Natural killer cell (primary cell): ENCODE measurements at places on chromosomes 2 and 18.

DNA sequence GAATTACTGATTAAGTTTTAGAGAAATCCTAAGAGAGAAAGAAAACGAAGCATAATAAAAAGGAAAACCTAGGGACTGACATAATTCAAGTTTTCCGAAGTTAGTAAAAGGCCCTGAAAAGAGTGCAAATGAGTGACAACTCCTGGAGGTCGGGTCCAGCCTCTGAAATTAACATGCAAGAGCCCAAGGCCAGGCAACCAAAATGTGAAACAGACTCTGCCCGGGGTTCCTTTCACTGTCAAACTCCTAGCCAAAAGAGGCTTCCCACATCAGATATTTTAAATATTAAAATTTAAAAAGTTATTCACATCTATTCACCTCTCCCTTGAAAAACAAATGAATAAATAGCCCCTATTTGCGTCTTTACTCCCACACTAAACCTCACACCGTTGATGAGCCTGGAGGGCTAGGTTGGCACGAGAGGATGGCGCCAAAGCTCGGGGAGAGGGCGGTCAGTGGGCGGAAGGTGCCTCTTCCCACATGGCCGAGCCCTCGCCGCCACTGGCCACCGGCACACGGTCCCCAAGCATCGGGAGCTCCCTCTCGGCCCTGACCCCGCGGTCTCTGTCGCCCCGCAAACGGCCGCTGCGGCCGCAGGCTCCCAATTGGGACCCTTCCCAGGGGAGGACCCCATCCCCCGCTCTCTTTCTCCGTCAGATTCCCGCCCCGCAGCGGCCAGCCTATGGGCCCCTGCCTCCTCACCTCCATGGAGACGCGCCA lies 630 bp downstream of the PPM1G start:
- no peak for DNase-seq

- DNase-seq = no peak
Measured at GRCh38 chr18:73717570-73717969, 430.1 kb downstream of the FBXO15 start.

DNA sequence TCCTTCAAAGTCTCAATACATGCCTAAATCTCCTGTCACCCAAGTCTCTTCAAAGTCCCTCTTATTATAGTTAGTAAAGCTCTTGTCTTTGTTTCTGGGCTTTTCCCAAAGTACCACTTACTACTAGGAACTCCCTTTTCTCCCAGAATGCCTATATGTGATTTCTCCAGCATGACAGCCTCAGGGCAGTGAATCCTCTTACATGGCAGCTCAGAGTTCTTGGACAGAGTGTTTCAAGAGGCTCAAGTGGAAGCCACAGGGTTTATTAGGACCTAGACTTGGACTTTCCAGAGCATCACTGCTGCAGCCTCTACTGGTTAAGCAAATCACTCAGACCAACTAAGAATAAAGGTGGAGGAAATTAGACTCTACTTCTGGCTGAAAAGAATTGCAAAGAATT lies 98.9 kb downstream of the CSRNP3 start:
- no peak for DNase-seq

GRCh38 chr2:165876712-165877111 lies 76.9 kb downstream of the TTC21B start:
- DNase-seq = no peak

GRCh38 chr18:74745633-74746403 lies 148.1 kb downstream of the ZNF407 start:
- DNase-seq = no peak

GRCh38 chr2:176111309-176111663 lies 4.2 kb downstream of the HOXD11 start:
- peak; percentile 39 for DNase-seq

DNA sequence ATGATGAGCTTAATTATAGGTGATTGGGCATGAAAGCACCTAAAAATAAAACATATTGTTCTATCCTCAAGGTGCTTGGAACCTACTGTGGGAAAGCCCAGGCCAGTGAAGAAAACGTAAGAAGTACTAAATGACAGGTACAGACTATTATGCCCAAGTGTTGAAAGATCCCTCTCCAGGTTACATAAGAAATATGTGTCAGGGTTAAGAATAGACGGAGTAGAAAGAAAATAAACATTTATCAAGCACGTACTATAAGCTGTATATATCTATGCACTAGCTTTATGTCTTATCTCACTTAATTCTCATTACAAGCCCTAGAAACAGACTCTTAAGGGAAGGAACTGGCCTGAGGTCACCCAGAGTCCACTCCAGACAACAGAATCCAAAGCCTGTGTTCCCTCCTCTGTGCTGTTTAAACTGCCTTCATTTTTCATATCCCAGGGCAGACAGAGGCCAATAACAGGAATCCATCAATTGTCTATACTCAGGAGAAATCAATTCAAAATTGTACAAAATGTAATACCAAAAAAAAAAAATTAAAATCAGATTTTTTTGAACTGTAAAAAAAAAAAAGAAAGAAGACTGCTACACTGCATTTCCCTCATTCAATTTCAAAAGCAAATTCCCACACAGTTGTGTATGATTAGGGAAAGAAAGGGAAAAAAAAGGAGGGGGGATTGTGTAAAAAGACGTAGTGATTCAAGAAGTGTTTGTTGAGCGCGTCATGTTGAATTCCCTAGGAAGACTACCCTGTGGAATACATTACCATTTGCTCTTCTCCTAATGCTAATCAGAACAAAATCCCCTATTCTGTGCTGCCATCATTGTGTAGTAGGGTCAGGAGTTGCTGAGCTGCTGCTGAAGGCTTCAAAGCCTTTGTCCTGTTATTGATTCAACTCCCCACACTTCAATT lies 156.3 kb downstream of the IRS1 start:
- DNase-seq = no peak

DNA sequence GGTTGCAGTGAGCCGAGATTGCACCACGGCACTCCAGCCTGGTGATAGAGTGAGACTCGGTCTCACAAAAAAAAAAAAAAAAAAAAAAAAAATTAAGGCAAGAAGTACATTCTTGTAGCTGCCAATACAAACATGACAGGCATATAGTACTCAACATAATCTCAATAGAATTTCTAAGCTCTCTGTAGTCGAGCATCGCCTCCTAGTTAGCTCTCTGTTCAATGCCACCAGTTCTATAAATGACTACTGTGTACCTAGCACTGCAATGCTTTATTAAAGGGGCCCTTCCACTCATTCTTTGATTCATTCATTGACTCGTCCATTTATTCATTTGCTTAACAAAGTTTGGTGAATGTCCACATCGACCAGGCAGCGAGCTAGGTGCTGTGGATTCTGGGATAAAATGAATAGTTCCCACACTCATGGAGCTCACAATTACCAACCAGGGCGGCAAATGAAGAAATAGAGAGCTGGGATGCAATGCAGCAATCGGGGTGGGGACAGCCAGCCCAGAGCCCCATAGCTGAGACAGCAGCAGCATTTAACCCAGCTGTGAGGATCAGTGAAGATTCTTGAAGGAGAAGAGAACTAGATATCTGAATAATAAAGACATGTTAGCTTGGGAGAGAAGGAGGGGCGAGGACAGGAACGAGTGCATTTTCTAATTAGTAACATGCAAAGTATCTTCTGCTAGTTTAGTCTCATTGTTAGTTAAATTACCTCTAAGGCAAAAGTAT lies 349.8 kb downstream of the LPIN1 start:
- DNase-seq = no peak

DNA sequence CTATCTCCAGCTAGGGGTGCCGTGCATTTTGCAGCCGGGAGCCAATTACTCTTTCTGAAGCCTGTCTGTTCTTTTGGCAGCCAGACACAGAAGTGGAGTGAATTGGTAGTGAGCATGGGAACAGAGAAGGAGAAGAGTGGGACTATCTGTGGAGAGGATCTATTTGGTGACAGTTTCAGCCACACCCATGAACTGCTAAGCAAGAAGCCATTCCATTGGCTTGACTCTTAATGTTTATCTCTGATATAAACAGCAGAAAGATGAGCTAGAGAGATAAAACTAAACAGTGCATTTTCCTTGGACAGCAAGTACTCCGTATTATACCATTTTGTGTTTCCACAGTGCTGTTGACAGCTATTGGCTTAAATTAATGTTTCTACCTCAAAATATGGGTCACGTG lies 259.6 kb upstream of the THUMPD2 start:
- no peak for DNase-seq

DNA sequence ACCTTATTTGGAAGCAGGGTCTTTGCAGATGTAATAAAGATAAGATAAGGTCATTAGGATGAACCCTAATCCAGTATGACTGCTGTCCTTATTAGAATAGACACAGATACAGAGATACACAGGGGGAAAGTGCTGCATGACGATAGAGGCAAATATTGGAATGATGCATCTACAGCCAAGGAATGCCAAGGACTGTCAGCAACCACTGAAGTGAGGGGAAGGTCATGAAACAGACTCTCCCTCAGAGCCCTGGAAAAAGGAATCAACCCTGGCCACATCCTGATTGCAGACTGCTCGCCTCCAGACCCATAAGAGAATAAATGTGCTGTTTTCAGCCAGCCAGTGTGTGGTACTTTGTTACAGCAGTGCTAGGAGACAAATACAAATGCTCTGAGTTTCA lies 14.8 kb downstream of the TMEM237 start:
- no peak for DNase-seq

- no peak for DNase-seq
Measured at GRCh38 chr2:225004597-225004996, 37.7 kb downstream of the DOCK10 start.

DNA sequence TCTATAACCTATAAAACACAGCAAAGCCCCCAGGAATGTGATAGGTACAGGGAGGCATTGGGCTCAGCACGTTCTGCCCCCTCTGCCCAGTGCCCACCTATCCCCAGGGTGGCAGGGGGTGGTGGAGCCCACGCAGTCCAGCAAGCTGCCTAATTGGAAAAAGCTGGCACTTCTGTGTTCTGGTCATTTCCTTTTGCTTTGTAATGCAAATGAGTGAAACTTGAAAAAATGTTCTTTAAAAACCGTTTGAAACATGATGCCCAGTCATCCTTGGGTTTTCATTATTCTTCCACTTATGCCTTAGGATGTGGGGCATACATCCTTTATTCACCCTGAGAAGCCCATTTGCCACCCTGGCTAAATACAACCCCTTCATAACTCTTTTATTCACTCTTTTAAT lies 89.9 kb upstream of the LTBP1 start:
- DNase-seq = no peak

GRCh38 chr2:162925595-162925994 lies 87.0 kb upstream of the KCNH7 start:
- DNase-seq = no peak

DNA sequence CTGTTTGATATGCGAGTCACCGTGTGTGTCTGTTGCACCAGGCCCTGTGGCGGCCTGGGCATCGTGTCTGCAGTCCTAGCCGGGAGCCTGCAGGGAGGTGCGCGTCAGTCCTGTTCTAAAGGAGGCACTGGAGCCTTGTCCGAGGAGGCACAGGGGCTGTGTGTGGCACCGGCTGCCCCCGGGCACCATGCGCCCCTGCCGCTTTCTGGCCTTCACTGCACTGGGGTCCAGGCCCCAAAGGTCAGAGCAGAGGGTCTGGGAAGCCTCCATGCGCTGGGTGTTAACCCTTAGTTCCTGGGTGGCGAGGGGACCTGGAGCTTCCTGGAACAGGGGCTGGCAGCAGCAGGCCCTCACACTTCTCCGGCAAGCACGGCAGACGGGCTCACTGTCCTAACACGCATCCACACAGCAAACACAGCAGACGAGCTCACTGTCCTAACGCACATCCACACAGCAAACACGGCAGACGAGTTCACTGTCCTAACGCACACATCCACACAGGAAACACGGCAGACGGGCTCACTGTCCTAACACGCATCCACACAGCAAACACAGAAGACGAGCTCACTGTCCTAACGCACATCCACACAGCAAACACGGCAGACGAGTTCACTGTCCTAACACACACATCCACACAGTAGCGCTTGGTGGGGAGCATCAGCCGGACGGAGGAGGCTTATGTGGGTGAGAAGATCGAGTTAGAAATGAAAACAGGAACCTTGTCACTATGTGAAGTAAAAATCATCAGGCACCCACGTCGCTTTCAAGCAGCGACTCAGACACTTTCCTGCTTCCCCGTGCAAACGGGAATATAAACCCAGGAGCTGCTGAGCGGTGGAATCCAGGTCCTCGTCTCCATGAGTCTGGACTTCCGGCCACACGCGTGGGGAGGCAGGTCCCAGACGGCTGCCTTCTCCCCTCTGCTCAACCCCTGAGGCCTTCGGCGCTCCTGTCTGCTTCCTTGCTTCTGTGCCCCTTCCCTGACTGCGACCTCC lies 65.3 kb downstream of the TPO start:
- no peak for DNase-seq

DNA sequence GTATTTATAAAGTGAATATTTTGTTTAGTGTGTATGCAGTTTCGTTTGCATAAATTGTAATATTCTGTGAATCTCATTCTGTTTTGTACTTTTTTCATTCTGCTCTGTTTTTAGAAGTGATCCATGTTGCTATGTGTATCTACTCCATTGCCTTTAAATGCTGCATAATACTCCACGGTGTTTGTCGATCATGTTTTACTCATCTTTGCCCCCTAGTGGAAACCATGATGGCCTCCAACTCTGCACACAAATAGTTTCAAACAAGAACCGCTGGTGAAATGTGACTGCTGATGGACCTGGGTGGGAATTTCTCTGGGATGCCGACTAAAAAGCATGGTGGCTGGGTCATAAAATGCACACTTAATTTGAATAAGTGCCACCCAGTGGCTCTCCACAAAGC lies 32.0 kb upstream of the SKOR2 start:
- DNase-seq = no peak

DNA sequence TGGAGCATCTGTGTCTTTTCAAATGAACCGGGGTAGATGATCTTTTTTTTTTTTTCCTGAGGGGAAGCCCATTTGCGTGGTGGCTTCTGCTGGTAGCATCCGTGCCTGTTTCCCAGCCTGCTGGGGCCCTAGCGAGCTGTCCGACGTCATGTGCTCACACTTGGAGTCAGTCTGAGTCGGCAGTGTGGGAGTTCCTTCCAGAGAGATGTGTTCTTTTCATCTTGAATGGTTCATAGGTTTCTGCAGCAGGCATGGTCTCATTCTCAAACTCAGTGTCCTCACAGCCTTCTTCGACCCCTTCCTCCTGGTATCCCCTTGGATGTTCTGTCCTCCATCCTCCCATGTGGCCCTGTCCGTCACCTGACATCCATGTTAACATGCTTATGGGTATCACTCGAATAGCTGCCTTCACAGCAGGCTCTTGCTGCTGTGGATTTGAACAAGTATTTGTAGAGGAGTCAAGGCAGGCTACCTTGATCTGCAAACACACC lies 51.0 kb downstream of the LDLRAD4 start:
- DNase-seq = peak; percentile 43

GRCh38 chr2:17301437-17301836 lies 216.8 kb downstream of the RAD51AP2 start:
- DNase-seq = no peak

GRCh38 chr2:154568413-154568812 lies 130.1 kb upstream of the KCNJ3 start:
- no peak for DNase-seq

- no peak for DNase-seq
Measured at GRCh38 chr2:235311044-235311443, 182.8 kb upstream of the AGAP1 start.
